ENCODE measurements at places on chromosomes 3 and 15.

DNA sequence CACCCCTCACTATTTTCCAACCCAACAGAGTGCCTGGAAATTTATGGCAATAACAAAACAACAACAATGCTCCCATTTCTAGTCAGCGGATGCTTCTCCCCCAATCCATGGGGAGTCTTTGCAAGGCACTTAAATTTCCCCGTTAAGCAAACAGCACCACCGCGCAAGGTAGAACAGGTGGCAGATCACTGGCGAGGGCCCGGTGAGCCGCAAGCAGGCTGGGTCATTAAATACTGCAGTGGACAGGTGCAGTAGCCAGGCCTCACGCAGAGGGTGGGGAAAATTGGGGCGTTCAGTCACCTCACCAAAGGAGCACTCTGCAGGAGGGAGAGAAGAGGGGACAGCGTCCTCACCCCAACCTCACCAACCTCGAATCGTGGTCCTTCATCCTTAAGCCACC, 147.5 kb downstream of the NTRK3 start:
- no peak for DNase-seq

GRCh38 chr3:71458895-71459294, 124.6 kb downstream of the FOXP1 start:
- no peak for DNase-seq

DNA sequence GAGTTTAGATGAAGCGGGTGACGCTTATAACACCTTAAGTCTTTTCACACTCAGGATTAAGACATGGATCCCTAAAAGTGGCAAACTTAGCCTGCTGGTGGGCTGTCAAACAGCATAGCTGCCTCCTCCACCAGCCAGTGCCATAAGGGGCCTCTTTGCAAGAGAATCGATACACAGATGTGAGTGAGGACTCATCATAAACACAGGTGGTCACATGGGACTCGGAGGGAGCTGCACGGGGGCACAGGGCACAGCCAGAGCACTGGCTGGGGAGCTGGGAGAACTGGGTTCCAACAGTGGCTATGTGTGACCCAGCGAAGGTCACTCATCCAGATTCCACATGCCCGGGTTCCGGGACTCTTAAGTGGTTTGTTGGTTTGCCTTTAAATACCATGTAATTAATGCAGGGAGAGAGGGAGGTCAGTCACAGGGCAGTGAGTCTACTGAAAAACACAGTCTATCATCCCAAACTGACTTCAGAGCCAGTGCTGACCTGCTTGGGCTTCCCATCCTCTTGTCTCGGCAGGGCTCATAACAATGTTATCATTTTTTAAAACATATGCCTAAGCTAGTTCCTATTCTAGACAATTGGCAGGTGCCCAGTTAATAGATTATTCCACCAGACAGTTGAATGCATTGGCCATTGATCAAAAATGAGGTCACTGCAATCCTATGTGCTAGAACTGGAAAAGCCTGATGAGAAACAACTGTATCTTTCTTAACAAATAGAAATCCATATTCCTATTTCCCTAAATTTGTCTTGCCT, 51.8 kb downstream of the SLC12A8 start:
- DNase-seq = no peak

GRCh38 chr3:179196098-179196497, 47.9 kb downstream of the PIK3CA start:
- no peak for DNase-seq

DNA sequence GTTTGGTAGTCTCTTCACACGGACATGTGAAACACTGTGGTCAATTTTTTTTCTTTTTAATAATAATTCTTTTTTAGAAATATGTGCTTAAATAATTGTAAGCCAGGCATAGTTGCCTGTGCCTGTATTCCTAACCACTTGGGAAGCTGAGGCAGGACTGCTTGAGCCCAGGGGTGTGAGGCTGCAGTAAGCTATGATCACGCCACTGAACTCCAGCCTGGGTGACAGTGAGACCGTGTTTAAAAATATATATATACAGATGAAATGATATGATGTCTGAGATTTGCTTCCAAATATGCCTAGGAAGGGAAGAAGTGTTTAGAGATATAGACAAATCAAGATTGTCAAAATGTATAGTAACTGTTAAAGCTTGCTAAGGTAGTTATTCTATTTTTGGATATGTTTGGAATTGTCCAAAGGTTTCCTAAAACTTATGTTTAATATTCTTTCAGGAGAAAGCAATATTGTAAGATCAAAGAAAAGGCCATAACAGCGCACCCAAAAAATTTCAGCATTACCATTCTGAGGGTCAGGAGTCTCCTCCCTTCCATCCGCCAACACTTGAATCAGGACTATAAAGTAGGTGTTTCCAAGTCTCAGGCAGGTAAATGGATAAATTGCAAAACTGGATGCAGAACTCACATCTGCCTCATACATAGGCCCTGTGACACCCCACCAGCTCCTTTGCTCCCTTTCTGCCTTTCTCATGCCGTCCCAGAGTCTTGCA, 532 bp upstream of the SELENOT start:
- no peak for DNase-seq

- DNase-seq = no peak
Measured at GRCh38 chr3:8555113-8555661, 53.6 kb downstream of the LMCD1 start.

DNA sequence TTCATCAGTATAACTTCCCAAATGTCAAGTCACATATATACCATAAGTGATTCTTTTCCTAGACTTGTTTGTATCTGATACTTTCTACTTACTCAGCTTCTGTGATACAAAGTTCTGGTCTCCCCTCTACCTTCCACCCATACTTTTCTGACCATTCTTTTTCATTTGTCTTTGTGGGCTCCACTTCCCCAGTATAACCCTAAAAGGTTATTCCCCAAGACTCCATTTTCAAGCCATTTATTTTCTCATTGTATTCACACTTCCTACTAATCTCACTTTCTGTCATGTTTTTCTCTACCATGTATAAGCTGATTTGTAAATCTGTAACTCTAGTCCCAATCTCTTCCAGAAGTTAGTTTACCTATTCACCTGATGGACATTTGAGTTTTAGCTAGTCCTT, 34.0 kb downstream of the IQCB1 start:
- no peak for DNase-seq

- no peak for DNase-seq
Measured at GRCh38 chr15:69548395-69549180, 96.0 kb downstream of the RPLP1 start.

- no peak for DNase-seq
Measured at GRCh38 chr3:185362850-185363661, at the start of gene MAP3K13. Gene MAP3K13 (plus strand): TSS chr3:185363136. CDS start chr3:185428582, 65,446 bp downstream.

- no peak for DNase-seq
Measured at GRCh38 chr3:32340039-32340438, 51.6 kb upstream of the CMTM7 start.

Measured in activated CD8-positive, alpha-beta memory T cell treated with anti-CD3 and anti-CD28 coated beads for 48 hours (primary cell).